ENCODE measurements at places on chromosomes 12 and 14.

- peak; percentile 68 for DNase-seq
These were observed at the start of gene TSPAN8 for GRCh38 chr12:71157601-71158233. Gene TSPAN8 (minus strand): TSS chr12:71157999. CDS start chr12:71157678, 321 bp downstream.

DNA sequence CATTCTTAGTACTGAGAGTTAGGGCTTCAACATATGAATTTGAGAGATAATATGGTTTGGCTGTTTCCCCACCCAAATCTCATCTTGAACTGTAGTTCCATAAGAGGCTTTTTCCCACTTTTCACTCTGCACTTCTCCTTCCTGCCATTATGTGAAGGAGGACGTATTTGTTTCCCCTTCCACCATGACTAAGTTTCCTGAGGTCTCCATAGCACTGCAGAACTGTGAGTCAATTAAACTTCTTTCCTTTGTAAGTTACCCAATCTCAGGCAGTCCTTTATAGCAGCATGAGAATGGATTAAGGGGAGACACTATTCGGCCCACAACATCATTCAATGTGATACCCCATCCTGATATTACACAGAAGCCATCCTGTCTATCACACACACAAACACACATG is 36.8 kb upstream of the ALG10B start:
- no peak for DNase-seq

GRCh38 chr12:100688451-100688864 is 106.1 kb upstream of the ANO4 start:
- DNase-seq: peak; percentile 12

- DNase-seq: no peak
These were observed 111.7 kb downstream of the DNAI7 start for GRCh38 chr12:25083211-25083610.

GRCh38 chr12:59093073-59093772 is 172.9 kb upstream of the LRIG3 start:
- DNase-seq: no peak

DNA sequence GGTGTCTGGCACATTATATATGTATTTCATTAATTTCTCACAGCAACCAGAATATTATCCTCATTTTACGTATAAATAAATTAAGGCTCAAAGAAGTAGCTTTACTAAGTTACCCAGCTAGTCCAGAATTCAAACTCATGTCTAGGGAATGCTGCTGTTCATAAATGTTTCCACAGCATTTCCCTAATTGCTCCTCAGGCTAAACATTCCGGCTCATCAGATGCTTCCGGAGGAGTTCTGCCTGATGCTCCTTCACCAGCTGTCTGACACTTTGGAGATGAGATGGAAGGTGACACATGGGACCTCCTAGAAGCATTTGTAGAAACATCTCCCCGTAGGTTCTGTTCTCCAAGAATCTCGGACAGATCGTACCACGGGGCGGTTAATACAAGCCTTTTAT is 12.1 kb downstream of the KRT85 start:
- no peak for DNase-seq

GRCh38 chr12:510071-510825 is 50.5 kb downstream of the B4GALNT3 start:
- DNase-seq: peak; percentile 99

GRCh38 chr14:68786491-68787091 is 6.3 kb downstream of the ZFP36L1 start:
- no peak for DNase-seq

GRCh38 chr14:56057767-56058166 is 60.4 kb upstream of the PELI2 start:
- DNase-seq: no peak

- DNase-seq: no peak
These were observed 85.0 kb upstream of the GPR68 start for GRCh38 chr14:91329486-91330014.

DNA sequence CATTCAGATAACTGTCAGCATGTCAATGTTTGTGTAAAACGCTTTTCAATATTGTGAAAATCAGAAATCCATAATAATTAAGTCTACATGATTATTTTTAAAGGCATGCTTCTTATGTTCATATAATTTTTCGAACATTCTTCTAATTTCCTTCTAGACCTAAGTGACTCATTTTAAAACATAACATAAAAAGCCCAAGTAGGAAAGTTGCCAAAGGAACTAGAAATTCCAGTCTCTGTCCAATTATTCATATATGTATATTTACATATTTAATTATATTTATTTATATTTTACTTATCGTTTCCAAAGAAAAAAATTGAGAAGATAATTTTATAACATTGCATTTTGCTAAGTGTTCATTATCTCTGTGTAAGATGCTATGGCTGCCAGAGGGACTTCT is 110.4 kb downstream of the TMTC1 start:
- DNase-seq: no peak

DNA sequence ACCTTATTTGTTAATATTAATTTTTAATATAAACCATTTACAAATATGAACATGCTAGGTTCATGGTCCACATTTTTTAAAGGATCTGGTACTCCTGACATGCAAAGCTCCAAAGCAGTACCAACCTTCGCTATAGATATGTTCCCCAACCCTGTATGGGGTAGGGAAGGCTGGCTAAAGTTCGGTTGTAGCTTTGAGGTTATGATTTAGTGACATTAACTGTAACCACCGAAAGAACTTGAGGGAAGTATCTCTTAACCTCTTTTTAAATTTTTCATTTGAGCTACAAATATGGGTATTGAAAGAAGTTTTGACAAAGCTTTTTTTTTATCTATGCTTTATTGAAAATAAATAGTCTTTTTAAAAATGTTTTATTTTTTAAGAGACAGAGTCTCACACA is 115.5 kb downstream of the DYRK2 start:
- no peak for DNase-seq

DNA sequence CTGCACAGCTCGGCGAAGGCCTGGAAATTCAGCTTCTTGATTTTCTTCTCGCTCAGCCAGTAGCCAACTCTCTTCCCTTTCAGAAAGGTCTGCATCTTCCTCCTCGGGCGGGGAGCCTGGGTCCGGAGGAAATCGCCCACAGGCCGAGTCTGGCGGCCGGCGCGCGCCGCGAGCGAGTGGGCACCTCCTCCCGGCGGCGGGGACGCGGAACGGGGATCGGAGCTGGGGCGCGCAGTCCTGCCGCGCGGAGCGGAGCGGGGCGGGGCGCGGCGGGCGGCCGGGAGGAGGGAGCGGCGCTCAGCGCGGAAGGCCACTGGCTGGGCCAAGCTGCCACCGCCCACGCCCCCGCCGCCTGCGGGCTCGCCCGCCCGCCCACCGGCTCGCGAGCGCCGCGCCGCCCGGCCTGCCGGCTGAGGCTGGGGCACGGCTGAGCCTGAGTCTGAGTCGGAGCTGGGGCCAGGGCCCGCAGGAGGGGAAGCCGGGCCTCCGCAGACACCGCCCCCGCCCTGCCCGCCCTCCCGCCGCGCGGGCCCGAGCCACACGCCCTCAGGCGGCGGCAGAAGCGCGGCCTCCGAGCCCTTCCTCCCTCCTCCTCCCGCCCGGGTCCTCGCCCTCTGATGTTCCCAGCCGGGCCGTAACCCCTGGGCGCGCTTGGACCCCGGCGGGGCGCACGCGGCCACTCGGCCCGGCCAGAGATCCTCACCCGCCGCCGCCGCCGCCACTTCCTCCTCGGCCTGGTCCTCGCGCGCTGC is 480 bp downstream of the ITPK1 start:
- DNase-seq: peak; percentile 98

DNA sequence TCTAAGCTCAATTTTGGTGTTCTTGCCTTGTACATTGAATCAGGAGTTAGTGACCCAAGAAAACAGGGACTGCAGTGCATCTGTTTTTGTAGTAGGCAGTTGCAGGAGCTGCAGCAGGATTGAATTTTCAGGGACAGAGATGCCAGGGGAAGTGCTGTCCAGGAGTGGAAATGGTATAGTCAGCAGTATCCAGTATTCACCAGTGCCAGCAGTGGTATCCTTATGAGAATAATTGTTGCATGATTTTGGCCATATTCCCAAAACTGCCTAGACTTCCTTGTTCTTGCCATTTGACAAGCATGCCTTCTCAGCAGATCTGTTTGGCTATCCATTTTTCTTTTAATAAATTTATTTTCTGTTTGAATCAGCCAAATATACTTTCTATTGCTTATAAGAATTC is 18.6 kb upstream of the ABCD2 start:
- DNase-seq: no peak

DNA sequence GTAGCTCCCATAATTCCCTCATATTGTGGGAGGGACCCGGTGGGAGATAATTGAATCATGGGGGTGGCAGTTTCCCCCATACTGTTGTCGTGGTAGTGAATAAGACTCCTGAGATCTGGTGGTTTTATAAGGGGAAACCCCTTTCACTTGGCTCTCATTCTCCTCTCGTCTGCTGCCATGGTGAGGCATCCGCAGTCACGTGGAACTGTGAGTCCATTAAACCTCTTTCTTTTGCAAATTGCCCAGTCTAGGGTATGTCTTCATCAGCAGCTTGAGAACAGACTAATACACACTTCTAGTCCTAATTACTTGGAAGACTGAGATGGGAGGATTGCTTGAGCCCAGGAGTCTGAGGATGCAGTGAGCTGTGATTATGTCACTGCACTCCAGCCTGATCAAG is 64.4 kb downstream of the TMX1 start:
- DNase-seq: no peak

- peak; percentile 24 for DNase-seq
These were observed 62.4 kb downstream of the PPM1A start for GRCh38 chr14:60311417-60311816.

DNA sequence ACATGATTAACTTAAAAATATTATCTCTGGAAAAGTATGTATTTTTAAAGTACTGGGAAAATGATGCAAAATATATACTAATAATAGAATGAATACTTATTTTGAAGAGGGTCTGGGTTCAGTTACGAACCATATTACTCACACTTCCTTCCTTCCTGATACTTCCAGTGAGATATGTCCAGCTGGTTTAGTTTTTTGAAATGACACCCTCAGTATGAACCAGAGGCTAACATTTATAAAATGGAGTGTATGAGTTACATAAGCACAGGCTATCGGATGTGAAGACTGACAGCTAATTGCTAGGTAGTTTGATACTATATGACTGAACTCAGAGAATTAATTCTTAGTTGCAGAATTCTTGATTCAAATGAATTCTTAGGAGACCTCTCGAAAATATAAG is 122.9 kb downstream of the OTOGL start:
- DNase-seq: no peak

- DNase-seq: no peak
These were observed 89.5 kb upstream of the BCL2L14 start for GRCh38 chr12:11981121-11981733.

DNA sequence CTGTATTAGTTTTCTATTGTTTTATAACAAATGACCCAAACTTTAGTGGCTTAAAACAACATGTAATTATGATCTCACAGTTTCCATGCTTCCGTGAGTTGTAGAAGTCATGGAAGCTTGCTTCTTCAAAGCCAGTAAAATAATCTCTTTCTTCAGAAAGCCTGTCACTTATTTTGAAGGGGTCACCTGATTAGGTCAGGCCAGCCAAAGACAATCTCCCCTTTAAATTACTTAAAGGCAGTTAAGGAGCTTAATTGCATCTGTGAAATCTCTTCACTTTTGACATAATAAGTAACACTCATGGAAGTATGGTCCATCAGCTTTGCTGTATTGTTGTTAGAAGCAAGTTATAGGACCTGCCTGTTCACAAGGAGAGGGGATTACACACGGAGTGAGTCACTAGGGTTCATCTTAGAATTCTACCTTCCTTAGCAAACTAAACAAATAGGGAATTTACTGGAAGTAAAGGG is 89.8 kb downstream of the FAR2 start:
- no peak for DNase-seq

GRCh38 chr14:37508503-37508902 is 86.5 kb downstream of the FOXA1 start:
- DNase-seq: no peak

DNA sequence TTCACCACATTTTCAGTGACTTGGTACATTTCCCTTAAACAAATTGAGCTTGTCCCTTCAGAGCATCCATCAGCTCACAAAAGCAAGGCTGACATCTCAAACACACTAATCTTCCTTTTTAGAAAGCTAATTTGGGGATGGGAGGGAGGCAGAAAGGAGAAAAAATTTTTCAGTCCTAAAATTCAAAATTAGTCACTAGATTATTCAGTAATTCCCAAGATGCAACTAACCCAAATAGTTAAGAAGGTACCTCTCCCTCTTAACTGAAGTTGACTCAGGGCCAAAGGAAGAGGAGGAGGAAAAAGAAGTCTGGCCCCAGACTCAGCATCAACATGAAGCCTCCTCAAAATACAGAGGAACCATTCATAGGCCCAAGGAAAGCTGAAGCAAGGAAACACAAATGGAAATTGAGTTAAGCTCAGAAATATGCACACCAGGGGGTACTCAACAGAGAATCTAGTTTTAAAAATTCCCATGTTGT is 21.7 kb downstream of the CBX5 start:
- DNase-seq: peak; percentile 55
